ENCODE measurements at places on chromosomes 2 and 18.

DNA sequence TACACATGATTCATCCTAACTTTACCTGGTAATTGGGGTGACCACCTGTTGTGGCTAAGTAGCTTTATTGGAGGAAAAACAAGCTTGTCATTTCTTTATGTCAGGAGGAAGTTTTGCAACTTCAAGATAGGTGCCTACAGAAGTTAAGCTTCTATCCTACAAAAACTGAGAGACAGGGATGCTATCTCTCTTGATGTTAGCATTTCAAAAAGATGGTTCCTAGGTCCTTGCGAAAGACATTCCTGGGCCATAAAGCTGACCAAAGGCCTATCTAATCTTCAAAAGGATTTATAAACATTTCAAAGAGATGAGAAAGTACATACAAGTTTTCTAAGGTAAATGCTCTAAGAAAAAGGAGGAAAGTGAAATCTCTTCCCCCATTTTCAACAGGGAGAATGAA, 61.0 kb downstream of the PTH2R start:
- no peak for DNase-seq

DNA sequence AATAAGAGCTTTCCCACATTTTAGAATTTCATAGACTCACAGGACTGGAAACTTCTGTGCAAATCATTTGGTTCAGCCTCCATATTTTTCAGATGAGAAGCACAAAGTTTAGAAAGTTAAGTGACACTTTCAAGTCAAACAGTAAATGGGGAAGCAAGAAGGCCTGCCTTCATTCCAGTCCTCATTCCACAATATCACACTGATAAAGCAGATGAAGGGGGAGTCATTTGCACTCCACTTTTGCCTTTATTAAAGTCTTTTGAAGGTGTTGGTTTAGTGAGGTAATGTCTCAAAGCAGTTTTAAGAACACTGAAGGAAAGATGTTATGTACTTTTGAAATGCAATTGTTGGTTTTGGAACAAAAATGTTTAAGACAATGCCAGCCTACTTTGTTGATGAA, 32.7 kb upstream of the STAT4 start:
- no peak for DNase-seq

GRCh38 chr2:170607171-170607570, 108.0 kb upstream of the SP5 start:
- no peak for DNase-seq

DNA sequence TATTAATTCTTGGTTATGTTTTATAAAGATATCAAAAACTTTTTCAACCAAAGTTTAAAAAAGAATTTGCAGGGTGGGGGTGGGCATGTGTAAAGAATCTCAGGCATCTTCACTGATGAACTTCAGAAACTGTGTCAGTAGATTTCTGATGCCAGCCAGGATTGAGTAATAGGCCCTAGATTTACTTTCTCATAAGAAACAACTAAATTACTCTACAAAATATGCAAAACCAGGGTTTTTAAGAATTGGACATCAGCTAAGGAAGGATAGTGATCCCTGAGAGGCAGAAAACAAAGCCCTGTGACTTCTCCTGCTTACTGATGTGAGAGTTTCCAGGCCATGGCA, 11.9 kb upstream of the IL1R1 start:
- no peak for DNase-seq

DNA sequence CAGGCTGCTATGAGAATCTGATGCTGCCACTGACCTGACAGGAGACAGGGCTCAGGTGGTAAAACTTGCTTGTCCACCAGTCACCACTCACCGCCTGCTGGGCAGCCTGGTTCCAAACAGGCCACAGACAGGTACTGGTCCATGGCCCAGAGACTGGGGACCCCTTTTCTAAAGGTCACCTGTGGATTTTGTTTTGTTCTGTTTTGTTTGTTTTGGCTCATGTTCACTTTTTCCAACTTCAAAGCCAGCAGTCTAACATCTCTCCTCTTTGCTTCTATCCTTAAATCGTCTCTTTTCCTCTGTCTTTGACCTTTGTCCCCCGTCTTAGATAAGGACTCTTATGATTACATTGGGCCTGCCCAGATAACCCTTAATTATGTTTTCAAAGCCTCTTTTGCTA, 3.3 kb upstream of the CERKL start:
- DNase-seq: no peak

- no peak for DNase-seq
Observed at GRCh38 chr18:75204269-75204731, 4.6 kb downstream of the PTGR3 start.
